Osteocyte (in vitro differentiated cells): ENCODE measurements at places on chromosomes 6 and 20. TPM values are rescaled to one million over a fixed set of nuclear protein-coding genes. Genes with fewer than 3 reads are reported as not detected.

DNA sequence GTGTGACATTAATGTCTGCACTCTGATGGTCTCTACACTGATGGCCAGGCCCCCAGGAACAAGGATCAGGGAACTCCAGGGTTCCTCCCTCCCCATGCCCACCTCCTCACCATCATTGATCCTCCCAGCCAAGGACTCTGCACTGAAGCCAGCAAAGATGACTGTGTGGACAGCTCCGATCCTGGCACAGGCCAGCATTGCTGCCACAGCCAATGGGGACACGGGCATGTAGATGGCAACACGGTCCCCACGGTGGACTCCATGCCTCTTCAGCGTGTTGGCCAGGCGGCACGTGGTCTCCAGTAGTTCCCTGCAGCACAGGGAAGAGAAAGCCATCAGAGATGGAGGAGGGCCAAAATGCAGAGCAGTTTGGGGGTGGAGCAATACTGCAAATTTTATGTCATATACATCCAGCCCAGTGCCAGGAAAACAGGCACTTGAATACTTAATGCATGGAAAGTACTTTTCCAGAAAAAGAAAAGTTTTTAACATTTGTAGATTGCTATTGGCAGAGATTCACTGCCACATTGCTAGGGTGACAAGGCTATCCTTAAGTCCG is 27.2 kb downstream of the ACSS1 start:
- DNase-seq = no peak

Gene PSMB9
- total RNA-seq = 20.8 and 26.2 TPM in 2 replicates

DNA sequence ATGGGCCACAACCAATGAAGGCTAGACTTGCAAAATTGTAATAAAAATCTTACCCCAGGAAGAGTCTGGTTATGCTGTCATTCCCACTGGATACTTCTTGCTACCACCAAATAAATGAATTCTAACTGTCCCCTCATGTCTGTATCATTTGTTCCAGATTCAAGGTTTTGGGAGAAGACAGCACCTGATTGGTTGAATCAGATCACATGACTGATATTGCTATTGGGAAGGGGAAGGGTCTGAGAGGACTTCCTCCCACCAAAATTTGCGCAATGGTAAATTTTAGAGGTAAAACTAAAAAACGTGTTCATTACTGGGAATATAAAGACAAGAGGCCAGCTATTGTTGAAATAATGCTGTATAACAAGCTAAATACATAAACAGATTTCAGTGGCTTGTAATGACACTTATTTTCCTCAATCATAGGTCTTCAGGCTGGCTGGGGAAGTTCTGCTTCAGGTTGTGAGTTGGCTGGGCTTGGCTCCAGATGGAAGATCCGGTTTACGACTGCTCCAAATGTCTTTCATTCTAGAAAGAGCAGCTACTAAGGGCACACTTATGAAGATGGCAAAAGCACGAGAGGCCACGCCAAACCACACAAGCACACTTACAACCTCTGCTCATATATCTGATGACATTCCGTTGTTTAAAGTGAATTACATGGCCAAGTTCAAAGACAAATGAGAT is 27.1 kb upstream of the TASP1 start:
- DNase-seq = no peak

Gene FNDC11
- 0.13 and 0.34 TPM in 2 replicates for total RNA-seq

Gene CLPSL2
- total RNA-seq = not detected in 2 replicates

- no peak for DNase-seq
Observed at GRCh38 chr20:32664678-32665159, 9.0 kb downstream of the C20orf203 start.

DNA sequence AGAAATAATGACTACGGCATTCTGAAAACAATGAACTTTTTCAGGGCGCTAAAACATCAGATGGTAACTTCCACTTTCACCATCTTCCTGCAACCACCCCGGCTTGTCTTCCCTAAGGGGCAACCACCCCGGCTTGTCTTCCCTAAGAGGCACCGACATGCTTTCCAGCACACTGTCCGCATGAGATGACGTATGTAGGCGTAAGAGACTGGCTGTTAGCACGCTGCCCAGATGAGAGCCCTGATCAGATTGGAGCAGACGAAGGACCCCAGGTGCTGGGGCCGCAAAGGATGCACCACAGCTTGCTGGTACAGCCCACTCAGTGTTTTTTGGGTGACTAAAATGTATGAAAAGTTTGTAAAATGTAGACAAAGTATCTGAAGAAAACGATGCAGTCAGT is 29.3 kb downstream of the ASCC3 start:
- DNase-seq = no peak

Gene HSPA1B
- 65.5 and 65.8 TPM in 2 replicates for total RNA-seq
